Spleen (tissue), 13 donors: ENCODE measurements at places on chromosomes 5 and 9. TPM values are rescaled to one million over a fixed set of nuclear protein-coding genes. Genes with fewer than 3 reads are reported as not detected.

Gene GPR150
- polyA plus RNA-seq: 1.1 TPM

Gene PITX1
- 0.09 TPM for polyA plus RNA-seq

Gene PCDHGA11
- 0.26 TPM for polyA plus RNA-seq

Gene MLLT3
- 2.8 TPM for polyA plus RNA-seq

Gene PBX3
- polyA plus RNA-seq: 7.2 TPM

Gene OR1J2
- polyA plus RNA-seq: not detected

Gene NEURL1B
- 0.26 TPM for polyA plus RNA-seq

Gene ACTL7B
- polyA plus RNA-seq: not detected

Gene SLC34A1
- not detected for polyA plus RNA-seq

Gene CNTFR
- polyA plus RNA-seq: 3.1 TPM

Gene SLC6A18
- not detected for polyA plus RNA-seq

Gene FLT4
- 3.5 TPM for polyA plus RNA-seq

Gene PLAA
- 6.2 TPM for polyA plus RNA-seq

Gene ANXA6
- polyA plus RNA-seq: 141 TPM

GRCh38 chr5:173672891-173673290 is 56.4 kb upstream of the BOD1 start:
- no peak for DNase-seq

DNA sequence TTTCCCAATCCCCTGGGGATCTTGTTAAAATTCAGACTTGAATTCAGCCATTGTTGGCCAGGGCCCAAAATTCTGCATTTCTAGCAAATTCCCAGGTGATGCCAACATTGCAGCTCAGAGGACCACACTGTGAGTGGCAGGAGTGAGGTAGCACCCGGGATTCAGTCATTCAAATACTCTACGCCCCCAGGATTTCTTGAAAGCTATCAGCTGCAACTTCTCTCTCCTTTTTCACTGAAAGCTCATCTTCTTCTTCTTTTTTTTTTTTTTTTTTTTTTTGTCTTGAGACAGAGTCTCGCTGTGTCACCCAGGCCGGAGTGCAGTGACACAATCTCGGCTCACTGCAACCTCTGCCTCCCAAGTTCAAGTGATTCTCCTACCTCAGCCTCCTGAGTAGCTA is 19.3 kb upstream of the ANKH start:
- no peak for DNase-seq

GRCh38 chr9:124420991-124421543 is 5.8 kb upstream of the PSMB7 start:
- DNase-seq: no peak

DNA sequence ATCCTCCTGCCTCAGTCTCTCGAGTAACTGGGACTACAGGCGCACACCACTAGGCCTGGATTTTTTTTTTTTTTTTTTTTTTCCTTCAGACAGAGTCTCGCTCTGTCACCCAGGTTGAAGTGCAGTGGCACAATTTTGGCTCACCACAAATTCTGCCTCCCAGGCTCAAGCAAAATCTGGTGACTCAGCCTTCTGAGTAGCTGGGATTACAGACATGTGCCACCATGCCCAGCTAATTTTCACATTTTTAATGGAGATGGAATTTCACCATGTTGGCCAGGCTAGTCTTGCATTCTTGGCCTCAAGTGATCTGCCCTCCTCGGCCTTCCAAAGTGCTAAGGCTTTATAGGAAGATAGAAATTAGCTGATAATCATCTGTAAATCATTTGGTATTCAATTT is 43.9 kb downstream of the NSA2 start:
- no peak for DNase-seq

GRCh38 chr5:2891781-2892180 is 140.3 kb upstream of the IRX2 start:
- no peak for DNase-seq

GRCh38 chr5:38113880-38114279 is 144.5 kb upstream of the EGFLAM start:
- no peak for DNase-seq

DNA sequence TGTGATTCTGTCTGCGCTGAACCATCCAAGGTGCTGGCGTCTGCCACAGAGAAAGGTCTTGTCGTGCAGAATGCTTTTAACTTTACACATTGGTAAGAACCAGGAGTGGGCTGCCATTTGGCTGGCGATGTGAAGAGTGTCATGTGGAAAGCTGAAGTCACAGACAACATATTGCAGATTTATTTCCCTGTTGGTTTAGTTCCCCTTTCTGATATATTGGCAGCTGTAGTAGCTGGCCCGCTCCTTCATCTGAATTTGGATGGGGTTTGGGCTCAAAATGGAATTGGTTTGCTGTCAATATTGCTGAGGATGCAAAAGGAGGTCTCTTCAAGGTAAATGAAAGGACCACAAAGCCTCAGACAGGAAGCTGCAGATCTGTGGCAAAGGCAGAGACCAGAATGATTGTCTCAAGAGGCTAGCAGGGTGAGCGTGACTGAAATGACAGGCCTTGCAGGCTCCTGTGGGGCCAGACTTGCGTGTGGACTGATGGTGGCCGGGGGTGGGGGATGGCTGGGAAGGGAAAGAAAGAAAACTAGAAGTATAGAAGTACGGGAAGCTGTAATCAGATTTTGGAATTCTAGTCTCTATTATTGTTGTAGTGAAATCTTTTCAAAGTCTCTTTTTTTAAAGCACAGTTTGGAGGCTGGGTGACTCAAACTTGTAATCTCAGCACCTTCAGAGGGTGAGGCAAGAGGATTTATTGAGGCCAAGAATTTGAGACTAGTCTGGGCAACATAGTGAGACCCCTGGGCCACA is 25.1 kb upstream of the CD180 start:
- DNase-seq: peak; percentile 73

GRCh38 chr5:7728076-7728475 is 122.9 kb downstream of the CFAP90 start:
- DNase-seq: no peak

DNA sequence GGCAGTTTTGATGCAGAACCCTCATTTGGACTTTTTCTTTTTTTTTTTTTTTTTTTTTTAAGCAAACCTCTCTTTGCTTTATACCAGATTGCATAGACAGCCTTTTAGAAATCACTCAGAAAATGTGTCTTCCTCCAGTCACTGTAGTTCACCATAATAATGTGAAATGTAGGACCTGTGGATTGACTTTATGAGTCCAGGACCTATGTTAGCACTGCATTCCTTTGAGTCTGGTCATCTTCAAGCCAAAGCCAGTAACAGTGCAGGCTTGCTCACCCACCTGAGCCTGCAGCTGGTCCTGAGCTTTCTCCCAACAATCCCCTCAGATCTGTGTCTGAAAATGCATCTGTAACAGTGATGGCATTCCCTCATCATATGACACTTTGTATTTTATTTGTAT is 110.7 kb upstream of the NFIL3 start:
- DNase-seq: no peak

- DNase-seq: no peak
These were observed 421.7 kb downstream of the CDH12 start for GRCh38 chr5:22431406-22431805.

- DNase-seq: no peak
These were observed 38.8 kb downstream of the CARTPT start for GRCh38 chr5:71757590-71758543.

DNA sequence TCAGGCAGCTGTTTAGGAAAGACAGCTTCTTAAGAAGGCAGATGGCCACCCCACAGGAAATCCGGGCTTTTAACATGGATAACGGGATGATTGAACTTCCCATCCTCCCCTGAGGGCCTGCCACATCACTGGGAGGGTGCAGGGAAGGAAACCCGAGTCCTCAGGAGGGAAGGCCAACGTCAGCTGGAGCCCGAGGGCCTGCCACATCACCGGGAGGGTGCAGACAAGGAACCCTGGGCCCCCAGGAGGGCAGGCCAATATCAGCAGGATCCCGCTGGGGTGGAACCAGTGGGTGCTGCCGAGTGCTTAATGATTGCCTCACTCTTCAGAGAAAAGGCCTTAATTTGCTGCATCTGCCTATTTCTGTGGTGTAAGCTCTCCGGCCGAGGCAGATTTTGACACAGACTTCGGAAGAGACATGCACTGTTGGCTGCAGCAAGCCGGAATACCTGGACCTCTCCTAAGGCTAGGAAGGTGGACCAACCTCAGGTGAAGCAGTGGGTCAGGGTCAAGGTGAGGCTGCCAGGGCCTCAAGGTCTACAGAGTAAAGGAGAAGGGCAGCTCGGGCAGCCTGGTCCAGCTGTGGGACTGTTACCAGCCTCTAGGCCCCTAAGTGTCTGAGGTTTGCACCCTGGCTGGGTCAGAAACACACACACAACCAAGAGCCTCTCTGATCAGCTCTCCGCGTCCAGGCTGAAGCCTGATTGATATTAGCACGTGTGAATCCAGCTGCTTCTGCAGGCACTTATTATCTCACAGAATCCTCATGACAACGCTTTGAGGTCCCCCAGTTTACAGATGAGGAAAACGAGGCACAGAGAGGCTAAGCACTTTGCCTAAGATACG is 14.8 kb upstream of the COL5A1 start:
- peak; percentile 31 for DNase-seq

GRCh38 chr5:122392824-122393223 is 80.8 kb downstream of the SNCAIP start:
- DNase-seq: no peak

DNA sequence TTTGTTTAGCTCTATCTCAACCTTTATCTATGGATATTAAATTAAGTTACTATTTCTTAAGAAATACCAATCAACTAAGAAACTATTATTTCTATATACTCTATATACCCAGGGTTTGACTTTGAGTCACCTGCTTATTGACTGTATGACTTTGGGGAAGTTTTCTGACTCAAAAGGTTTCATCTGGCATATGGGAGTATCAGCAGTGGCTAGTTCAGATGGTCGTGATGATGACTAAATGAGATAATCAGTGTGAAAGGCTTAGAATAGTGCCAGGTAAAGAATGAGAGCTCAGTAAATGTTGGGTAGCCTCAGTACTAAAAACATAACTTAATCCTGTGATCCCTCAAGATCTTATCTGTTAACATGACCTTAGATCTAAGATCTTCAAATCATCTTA is 179.7 kb upstream of the ISL1 start:
- no peak for DNase-seq

DNA sequence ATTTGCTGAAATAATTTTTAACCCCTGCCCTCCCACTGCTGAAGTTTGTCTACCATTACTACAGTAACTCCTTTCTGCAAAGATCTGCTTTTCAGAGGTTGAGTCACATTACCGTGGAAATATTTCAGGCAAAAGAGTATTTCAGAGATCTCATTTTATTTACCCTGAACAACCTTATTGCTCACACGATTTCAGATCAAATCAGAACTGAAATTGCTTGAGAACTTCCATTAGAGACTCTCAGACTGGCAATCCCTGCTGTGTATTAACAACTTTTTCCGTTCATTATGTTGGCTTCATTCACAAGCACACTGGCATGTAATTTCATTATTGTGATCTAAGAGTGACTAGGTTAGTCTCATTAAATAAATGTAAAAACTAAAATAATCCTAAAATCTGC is 16.1 kb downstream of the NR6A1 start:
- DNase-seq: no peak

DNA sequence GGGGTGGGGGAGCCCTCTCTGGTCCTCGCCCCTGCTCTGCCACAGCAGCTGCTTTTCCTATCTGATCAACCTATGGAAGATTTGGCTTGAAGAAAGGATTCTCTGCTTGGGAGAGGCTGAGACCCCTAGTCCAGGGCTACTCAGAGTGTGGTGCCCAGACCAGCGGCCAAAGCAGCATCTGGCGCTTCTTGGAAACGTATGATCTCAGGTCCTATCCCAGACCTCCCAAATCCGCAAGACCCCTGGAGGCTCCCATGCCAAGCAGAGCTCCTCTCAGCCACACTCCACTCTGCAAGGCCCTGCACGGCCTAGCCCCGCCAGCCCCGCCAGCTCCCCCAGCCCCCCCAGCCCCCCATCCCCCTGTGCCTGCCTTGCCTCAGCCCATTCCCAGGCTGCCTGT is 181.7 kb downstream of the GAPVD1 start:
- DNase-seq: no peak

DNA sequence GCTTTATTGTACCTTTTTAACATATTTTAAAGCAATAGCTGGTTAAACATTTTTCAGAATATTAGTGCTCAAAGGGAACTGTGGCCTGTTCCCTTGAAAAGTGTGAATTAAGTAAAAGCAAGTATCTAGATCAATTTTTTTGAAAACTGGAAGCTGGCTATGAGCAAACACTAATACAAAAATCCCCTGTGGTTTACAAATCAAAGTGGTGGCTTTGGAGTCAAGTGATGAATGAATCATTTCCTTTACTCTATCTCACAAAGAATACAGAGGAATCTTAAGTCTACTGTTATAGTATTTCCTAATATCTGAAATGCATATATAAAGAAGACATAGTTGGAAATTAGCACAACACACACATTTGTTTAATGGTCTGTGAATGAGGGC is 212.4 kb upstream of the C9orf72 start:
- DNase-seq: no peak

DNA sequence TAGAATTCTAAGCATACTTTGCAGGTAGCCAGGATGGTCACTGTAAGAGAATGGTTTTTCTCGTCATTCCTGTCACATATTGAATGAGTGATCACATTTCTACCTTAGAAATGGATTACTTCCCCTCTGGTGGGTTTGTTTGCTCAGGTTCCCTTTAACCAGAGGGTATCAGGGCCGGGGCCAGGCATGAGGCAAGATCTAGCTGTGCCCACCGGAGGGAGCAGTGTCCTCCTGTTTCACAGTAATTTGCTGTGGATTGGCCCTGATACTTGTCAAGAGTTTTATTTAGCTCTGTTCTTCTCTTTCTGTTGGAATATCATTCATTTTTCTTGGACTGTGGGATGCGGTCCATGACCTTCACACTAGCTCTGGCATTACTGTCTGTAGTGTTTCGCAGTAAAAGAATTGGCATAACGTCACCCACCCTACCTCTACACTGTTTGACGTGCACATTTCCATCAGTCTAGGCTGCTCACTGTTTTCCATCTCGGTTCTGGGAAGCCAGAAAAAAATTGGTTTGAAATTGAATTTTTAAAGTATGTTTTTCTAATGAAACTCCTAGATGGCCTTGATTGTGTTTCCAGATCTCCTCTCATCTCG is 42.4 kb upstream of the ZBED3 start:
- DNase-seq: no peak

DNA sequence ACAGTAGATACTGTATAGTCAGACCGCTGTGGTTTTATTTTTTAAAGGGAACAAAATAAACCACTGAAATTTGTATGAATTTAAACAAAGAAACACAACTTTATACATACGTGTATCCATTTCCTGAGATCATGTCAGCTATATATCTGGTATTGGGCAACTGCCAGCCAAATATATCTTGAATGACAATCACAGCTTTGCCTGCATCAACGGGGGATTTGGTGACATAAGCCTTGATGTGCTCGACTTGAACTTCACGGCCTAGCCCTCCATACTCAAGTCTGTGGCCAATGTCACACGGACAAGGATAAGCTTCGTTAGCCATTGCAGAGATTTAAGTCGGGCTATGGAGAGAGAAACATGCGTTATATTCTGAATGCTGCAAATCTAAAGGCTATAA is 17.3 kb downstream of the CMBL start:
- DNase-seq: peak; percentile 6

- DNase-seq: peak; percentile 74
These were observed 6.9 kb downstream of the FGD3 start for GRCh38 chr9:92954049-92954861.

GRCh38 chr9:28234894-28235277 is 661.6 kb upstream of the C9orf72 start:
- DNase-seq: no peak

- DNase-seq: no peak
These were observed 46.6 kb upstream of the C5orf58 start for GRCh38 chr5:170186156-170186555.
